ENCODE measurements at places on chromosomes 1 and 21.

GRCh38 chr1:109969146-109969829 is 15.3 kb upstream of the AHCYL1 start:
- no peak for DNase-seq

- no peak for DNase-seq
Measured at GRCh38 chr21:36008505-36008904, 51.8 kb downstream of the SETD4 start.

DNA sequence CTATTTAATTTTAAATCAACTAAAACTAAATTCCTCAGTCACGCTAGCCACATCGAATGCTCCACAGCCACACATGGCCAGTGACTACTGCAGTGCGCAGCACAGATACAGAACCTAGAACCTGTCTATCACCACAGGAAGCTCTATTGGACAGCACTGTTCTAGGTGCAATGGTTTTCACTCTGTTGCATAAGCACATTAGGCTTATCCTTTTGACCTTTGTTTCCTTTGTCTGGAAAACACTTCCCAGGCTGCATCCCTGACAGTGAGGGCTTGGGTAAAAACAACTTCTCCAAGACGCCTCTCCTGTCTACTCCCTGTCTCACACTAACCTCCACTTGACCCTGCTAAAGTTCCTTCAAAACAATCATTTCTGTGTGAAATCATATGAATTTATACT is 33.6 kb upstream of the RAP1GAP start:
- DNase-seq, result no peak

DNA sequence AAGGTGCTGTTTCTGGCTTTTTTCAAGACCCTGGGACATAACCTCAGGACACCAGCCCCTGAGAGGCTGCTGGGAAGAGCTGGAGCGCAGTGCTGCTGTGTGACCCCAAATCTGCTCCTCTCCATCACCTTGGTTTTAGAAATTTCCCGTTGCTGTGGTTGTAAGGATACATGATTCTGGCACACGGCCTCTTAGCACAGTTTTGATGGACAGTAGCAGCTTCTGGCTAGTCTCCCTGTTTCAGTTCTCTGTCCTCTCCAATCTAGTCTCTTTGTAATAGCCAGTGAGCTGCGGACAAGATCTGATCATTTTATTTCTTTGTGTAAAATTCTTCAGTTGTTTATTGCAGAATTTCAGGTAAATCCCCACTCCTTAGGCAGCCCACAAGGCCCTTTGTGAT is 3.1 kb downstream of the CLIC6 start:
- DNase-seq, result no peak

DNA sequence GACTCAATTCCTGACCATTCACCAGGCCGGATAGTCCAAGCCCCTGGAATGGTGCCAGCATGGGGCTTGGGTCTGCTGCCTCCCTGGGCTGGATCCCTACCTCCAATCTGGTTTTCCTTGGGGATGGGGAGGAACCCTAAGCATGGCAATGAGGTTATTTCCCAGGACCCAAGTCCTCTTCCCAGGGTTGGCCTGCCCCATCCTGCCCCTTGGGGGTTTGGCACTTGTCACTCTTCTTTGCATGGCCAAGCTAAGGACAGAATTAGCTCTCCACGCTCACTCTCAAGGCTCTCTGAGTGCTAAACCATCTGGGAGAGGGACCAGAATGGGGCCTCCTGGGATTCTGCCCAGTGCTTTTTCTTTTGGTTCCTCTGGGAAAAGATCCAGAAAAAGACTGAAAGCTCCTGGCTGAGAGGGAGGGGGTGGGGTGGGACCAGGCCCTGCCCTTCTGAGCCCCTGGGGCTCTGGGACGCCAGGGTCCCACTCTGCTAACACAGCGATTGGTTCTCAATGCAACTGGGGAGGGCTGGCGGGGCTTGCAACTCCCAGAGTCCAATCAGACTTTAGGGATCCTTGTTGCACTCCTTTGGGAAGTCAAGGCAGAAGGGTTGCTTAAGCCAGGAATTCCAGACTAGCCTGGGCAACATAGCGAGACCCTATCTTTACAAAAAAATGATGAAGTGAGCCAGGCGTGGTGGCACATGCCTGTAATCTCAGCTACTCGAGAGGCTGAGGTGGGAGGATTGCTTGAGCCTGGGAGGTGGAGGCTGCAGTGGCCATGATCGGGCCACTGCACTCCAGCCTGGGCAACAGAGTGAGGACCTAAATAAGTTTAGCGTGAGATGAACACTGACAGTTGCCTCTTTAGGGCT is 52.7 kb downstream of the DHRS3 start:
- DNase-seq, result no peak

- DNase-seq, result no peak
Measured at GRCh38 chr21:34065027-34065426, 8.4 kb upstream of the MRPS6 start.

GRCh38 chr1:2493691-2494322 is 17.7 kb downstream of the PLCH2 start:
- DNase-seq, result no peak

DNA sequence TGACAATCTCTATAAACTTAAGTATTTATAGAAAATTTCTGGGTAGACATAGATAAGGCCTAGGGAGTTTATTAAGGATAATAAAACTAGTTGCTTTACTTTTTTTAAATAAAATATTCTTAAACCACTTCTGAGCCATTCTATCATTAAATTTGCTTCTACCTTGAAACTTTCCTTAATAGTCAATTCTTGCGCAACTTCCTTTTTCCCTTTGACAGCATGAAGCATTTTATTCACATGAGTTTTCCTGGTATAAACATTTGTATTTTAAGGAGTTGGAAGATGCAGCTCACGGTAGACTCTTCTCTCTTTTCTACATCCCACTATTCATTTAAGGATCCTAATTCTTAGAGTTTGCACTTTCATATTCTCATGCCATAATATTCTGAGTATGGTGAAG is 75.8 kb upstream of the DPH5 start:
- no peak for DNase-seq

DNA sequence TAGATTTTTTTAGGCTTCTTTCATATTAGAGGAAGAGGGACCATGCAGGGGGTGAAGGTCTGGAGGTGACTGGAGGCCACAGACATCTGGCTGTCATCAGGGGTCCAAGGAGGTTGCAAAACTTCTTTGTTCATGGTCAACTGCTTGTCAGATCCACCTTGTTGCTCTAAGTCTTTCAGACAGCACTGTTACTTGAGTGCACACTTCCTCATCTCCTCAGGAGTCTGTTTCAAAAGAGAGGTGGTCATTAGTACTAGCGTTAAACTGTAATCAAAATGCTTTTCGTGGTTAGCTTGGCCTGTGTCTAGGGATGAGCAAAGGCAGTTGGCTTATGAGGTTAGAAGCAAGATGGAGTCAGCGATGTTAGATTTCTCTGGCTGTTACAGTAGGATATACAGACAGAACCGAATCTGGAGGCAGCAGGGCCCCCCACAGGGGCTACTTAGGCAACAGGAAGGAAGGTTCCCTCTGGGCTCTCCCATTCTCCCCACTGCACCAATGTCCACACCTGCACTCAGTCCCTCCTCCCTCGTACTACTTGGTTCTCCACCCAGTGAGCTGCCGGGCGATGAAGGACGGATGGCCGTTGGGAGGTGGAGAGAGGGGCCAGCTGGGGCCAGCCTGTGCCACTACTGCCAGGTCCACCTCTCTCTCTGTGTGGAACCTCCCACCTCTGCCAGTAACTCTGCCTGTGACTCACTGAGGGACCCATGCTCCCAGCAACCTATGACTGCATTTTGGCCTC is 57.2 kb downstream of the TOR1AIP2 start:
- no peak for DNase-seq

- peak; percentile 39 for DNase-seq
Measured at GRCh38 chr1:198234520-198235251, 77.9 kb downstream of the NEK7 start.

DNA sequence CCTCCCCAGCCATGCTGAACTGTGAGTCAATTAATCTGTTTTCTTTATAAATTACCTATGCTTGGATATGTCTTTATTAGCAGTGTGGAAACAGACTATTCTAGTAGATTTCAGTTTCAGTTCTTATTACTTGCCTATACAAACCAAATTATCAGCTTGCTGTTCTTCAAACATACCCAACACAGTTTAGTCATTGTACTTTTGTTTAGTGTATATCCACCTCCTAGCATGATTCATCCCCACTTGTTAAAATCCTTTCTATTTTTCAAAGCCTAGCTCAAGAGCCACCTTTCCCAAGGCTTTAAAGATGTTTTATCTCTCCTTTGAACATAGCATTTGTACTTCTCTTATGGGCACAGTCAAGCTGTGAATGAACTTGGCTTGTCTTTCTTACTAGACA is 195.6 kb upstream of the ZRANB2 start:
- no peak for DNase-seq

GRCh38 chr1:34984793-34985608 is at the start of gene TMEM35B:
Gene TMEM35B (minus strand): TSS chr1:34985347. CDS start chr1:34985305, 42 bp downstream.
- peak; percentile 38 for DNase-seq

DNA sequence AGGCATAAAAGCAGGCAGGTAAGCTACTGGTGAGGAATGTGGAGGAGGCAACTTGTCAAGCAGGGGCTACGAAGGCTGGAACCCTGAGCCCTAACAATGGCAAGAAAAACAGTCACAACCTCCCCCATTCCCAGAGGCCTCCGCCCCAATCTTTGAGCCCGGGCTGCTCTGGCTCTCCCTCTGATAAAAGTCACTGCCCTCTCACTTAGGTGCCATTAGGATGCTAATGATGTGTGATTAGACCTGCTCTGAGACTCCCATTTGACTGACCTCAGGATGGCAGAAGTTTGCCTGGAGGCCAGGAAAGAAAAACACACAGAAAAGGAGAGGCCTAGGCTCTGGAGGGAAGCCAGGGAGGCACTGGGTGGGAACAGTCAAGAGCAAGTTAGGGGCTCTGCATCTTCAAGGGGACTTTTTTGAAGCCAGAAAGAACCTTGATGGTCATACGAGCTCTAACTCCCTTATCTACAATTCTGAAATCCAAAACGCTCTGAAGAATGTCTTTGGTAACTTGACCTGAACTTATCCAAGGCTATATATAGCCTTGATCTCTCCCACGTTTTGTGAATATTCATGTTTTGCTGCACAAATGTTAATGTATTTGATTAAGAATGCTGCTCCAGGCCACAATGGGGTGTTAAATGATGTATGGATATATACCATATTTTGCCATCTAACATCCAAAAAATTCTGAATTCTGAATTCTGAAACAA is 98.9 kb downstream of the TRABD2B start:
- no peak for DNase-seq

- no peak for DNase-seq
Measured at GRCh38 chr1:98019747-98020146, 98.9 kb upstream of the DPYD start.

DNA sequence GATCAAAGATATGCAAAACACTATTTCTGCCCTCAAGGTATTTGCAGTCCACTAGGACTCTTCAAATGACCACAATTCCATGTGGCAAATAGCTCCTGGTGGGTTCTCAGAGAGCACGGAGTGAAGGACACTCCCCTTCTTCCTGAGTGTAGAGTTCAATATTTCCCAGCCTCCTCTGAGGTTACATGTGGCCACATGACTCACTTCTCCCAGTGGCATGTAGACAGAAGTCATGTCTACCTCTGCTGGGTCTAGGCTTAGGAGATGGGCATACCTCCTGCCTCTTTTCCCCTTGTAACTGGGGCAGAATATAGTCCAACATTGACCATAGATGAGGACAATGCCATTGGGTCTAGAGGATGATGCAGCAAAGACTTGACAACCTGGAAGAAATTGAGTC is 191.4 kb downstream of the MIS18A start:
- no peak for DNase-seq

- no peak for DNase-seq
Measured at GRCh38 chr21:31795992-31796391, 64.1 kb upstream of the SCAF4 start.

DNA sequence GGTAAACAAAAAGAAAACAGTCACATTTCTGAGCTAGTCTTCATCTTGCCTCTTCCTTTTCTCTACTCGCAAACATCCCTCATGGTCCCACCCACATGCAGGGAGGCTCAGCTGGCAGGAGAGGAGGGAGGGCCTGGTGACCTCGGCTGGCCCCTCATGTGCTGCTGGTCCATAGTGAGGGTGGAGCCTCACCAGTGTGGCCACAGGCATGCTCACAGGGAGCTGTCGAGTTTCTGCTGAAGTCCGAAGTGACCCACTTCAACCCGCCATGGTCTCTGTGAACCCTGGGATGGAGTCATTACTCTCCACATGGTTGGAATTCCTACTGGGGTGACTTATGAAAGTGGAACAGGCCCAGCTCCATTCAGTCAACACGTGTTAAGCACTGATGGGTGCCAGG is 253.4 kb downstream of the RHOU start:
- DNase-seq, result no peak

GRCh38 chr21:18951271-18952038 is 547.9 kb upstream of the TMPRSS15 start:
- DNase-seq, result no peak

- DNase-seq, result no peak
Measured at GRCh38 chr1:167105271-167106118, 11.6 kb downstream of the STYXL2 start.

GRCh38 chr1:243693800-243694199 is 156.2 kb downstream of the AKT3 start:
- no peak for DNase-seq

DNA sequence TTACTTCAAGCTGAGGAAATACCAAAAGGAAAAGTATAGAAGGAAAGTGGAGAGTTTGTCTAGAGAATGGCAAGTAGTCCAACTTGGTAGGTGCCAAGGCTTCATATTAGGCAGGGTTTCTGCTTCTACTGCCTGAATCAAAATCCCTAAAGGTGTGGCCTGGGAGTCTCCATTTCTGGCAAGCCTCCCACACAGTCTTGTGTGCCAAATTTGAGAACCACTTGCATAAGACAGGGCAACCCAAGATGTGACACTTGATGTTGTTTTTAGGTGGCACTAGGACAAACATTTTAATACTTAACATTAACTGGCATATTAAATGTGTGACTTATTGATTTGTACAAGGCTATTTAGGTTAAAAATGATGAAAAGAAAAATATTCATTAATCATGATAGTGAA is 60.1 kb downstream of the ATG4C start:
- no peak for DNase-seq

- no peak for DNase-seq
Measured at GRCh38 chr1:27981145-27981544, 21.4 kb downstream of the XKR8 start.

DNA sequence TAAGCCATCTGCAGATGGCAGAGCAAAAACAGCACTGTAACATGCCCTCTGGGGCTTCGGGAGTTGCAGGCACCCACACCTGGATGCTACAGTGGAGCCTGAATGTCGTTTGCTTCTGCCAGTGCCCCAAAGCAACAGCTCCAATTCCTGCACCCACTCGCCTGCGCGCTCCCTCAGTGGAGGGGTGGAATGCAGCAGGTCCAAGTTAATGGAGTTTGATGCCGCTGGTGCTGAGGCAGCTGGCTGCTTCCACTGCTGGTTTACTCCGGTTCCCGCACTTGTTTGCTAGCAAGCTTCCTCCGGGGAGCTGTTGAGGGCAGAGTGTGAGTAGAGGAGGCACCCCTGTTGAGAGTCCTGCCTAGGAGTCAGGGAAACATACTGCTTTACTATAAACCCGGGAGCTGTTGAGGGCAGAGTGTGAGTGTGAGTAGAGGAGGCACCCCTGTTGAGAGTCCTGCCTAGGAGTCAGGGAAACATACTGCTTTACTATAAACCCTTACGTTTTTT is 584.0 kb upstream of the TMPRSS15 start:
- no peak for DNase-seq

Data from RCC 7860 (cell line).